Stimulated activated CD8-positive, alpha-beta memory T cell treated with anti-CD3 and anti-CD28 coated beads, Interleukin-4, amount 100 ng/mL, for 48 hours (primary cell): ENCODE measurements at places on chromosomes 12 and 14.

DNA sequence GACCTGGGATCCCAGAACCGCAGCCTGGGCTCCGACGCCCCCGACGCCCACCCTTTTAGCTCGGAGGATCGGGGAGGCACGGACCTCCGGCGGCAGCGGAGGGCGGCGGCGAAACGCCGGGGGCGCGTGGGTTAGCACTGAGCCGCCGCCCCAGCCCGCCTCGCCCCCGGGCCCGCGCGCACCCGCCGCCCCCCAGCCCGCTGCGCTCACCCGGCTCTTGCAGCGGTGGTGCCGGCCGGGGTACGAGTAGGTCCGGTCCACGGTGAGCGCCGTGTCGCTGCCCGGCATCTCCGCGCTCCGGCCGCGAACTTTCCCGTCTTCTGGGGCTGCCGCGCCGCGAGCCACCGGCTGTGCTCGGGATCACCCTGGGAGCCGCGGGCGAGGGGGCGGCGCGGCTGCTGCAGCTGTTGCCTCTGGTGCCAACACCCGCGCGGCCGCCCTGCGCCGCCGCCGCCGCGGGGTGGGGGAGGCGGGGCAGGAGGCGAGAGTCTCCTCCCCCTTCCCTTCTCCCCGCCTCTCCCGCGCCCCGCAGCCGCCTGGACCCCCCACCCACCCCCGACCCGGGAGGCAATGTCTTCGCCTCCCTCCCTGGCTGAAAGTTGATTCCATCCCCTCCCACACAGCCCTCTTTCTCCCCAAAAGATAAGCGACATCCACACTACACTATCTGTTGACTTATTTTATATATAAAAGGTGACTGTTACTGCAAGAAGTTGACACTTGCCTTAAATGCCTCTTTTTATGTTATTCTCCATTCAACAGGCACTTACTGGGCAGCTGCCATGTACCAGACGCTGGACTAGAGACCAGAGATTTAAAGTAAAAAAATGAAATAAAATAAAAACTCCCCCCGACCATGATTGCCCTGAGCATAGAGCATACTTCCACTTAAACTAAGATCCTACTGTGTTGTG, at the start of gene TMCC3:
TSS of gene TMCC3 (minus strand) at position 415 of the 914 bp plus-strand sequence. CDS start at position 288, 127 bp downstream.
- no peak for DNase-seq

DNA sequence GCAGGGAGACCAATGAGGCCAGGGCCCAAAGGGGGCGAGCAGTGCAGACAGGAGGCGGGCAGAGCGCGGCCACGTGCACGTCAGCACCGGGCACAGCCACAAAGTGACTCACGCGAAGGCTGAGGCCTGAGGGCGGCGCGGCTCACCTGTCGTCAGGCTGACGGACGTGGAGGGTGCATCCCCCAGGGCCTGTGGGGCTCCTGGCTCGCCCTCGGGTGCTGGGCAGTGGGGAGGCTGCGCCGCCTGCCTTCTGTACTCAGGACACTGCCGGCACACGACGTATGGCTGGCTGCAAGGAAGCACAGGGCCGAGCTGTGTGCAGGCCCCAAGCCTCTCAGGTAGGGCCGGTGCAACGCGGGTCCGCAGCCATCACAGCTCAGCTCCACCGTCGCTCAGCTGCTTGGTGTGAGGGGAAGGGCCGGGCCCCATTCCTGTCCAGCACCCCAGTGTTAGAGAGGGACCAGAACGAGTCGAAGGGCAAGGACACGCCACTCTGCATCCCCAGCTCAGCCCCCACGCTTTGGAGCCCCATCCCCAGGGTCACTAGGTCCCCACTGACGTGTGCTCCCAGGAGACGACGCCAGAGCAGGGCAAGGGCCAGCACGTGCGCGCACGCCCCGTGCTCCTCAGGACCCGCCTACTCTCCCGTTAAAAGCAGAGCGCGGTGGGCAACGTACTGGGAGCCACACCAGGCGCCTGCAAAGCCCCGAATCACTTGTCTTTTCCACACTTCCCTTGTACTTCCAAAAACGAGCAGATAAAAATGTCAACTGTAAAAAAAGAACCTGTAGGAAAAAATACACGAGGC, 24.8 kb upstream of the GOLGA3 start:
- no peak for DNase-seq

GRCh38 chr12:106235770-106236169, 12.1 kb downstream of the CKAP4 start:
- DNase-seq = no peak

- DNase-seq = peak; percentile 68
Measured at GRCh38 chr12:104569346-104570173, 112.8 kb downstream of the CHST11 start.

DNA sequence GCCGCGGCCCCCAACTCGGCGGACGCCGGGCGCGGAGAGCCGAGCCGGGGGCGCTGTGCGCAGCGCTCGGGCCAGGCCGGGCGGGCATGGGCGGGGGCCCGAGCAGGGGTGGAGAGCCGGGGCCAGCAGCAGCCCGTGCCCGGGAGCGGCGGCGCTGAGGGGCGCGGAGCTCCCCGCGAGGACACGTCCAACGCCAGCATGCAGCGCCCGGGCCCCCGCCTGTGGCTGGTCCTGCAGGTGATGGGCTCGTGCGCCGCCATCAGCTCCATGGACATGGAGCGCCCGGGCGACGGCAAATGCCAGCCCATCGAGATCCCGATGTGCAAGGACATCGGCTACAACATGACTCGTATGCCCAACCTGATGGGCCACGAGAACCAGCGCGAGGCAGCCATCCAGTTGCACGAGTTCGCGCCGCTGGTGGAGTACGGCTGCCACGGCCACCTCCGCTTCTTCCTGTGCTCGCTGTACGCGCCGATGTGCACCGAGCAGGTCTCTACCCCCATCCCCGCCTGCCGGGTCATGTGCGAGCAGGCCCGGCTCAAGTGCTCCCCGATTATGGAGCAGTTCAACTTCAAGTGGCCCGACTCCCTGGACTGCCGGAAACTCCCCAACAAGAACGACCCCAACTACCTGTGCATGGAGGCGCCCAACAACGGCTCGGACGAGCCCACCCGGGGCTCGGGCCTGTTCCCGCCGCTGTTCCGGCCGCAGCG, 639 bp downstream of the FZD10 start:
- DNase-seq = no peak

DNA sequence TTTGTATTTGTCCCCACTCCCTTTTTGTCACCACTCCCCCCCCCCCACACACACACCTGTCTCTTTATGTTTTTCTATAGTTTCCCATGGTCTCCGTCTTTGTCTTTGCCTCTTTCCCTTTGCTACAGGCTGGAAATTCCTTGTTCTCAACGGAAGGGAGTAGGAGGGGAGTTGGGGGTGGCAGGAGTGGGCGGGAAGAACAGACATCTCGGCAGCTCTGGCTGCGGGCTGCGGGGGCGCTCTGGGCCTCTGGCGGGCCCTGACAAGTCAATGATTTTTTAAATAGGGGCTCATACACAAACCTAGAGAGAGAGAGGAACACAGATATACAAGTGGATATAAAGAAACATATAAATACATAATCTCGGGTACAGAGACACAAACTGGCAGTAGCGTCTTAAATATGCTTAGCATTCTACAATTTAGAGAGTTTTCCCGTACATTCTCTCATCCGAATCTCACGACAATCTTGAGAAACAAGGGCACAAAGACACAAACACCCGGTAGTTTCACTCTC, 2.4 kb upstream of the NAB2 start:
- DNase-seq = peak; percentile 73

DNA sequence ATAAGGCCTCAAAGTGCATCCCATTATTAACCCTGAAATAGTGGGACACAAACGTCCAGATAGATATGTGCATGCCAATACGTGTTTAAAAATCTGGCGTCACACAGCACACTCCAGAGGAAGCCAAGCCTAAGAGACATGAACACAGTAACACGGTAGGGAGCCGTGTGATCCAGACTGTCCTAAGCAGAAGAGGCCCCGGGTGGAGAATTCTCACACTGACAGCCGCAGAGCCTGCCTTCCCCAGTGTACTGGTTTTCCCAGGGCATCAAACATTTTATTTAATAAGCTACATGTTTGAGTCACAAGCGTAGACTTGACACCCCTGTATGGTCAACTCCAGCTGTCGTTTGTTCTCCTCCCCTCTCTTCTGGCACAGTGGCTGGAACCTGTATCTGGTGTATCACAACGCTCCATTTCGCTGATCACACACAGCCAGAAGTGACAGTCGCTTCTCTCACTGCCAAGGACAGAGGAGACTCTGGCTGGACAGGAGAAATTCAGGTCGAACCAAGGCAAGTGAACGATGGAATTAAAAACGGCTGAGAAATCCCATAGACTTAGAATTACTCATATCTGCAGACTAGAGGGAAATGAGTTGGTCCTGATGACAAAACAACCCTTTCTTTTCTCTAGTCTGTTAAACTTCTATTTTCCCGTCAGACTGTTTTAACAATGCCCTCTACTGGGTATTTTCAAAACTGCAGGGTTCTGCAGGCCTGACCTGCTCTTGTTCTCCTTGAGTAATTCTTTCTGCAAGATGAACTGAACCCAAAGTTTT, 359.9 kb downstream of the RGS6 start:
- DNase-seq = no peak

DNA sequence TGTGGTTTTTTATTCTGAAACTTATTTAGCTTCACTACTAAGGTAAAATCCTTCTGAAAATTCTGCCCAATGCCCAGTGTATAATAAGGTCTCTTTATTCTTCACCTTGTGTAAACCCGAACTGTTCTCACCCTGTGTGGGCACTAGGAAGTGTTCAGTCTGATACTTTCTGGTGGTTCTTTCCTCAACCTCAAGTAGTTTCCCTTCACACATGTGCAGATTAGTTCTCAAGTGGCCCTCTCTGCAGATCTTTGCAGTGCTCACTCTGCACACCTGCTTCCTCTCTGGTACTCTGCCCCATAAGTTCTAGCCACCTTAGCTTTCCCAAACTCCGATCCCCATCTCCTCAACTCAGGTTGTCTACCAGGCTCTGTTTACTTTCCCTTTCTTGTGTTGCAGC, 61.6 kb downstream of the RAD51B start:
- DNase-seq = no peak

GRCh38 chr14:91400696-91401095, 16.9 kb downstream of the CCDC88C start:
- DNase-seq = no peak

GRCh38 chr12:71970031-71970430, 31.4 kb downstream of the TPH2 start:
- no peak for DNase-seq

GRCh38 chr12:80352474-80352873, 91.6 kb upstream of the PTPRQ start:
- no peak for DNase-seq

- DNase-seq = no peak
Measured at GRCh38 chr12:120376009-120376408, 7.0 kb upstream of the MSI1 start.

DNA sequence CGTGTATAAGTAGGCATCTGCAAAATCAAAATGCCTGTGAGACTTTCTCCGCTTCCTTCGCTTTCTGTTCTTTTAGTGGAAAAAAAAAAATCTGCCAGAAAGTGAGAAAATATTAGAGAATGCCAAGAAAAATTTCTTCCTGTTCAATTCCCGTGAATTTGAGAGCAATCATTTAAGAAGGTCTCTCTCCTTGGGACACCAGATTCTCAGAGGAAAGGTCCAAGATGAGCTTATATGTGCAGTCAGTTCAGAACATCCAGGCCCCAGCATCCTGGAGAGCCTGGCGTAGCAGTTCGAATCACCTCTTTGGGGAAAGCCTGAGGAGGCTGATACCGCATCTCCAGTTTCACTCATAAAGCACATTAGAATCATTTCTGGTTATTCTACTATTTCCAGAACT, 912.8 kb downstream of the GALC start:
- no peak for DNase-seq

- DNase-seq = no peak
Measured at GRCh38 chr12:71142016-71142415, 15.8 kb downstream of the TSPAN8 start.

- DNase-seq = no peak
Measured at GRCh38 chr14:76306131-76306530, 69.8 kb upstream of the ESRRB start.

DNA sequence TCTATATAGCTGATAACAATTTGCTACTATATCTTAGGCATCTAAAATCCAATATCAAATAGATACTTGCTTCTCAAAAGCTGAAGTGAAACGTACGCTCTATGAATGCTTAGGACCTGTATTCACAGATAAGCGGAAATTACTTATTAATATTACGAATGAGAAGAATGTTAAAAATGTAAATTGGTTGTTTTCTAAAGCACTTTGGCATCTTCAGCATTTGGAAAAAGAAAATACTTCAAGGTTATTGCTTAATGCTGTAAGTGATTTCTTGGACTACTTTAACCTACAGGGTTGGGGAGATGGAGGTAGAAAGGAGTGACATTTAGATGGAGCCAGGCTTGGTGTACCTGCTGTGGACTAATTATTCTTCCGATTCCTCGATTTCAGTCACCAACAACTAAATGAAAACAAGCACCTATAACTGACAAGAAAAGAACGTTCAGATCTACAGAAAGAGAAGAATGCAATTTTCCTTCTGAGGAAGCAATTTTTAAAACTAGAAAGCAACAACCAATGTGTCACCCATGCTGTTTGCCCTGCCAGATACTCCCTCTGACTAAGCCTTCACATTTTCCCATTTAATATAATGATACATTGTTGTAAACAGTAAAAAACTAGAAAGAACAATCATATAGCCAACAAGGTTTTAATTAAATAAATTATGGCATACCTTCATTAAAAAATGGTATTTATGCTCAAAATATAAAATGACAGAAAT, 49.3 kb downstream of the SLC25A21 start:
- DNase-seq = no peak

- DNase-seq = no peak
Measured at GRCh38 chr12:74317078-74317601, 220.5 kb upstream of the ATXN7L3B start.

GRCh38 chr14:55699131-55700057, 119.4 kb downstream of the KTN1 start:
- no peak for DNase-seq

DNA sequence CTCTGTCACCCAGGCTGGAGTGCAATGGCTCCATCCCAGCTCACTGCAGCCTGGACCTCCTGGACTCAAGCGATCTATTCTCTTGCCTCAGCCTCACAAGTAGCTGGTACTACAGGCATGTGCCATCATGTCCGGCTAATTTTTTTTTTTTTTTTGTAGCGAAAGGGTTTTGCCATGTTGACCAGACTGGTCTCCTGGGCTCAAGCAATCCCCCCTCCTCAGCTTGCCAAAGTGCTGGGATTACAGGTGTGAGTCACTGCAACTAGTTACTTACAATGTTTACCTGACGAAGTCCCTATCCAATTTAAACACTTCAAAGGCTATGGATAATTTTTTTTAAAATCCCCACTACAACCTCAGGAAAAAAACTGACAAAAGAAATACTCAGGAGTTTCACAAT, 1.8 kb downstream of the KRR1 start:
- DNase-seq = no peak

GRCh38 chr12:132326646-132327045, 2.7 kb downstream of the GALNT9 start:
- DNase-seq = no peak

GRCh38 chr14:90305176-90305601, 26.6 kb downstream of the NRDE2 start:
- DNase-seq = no peak

GRCh38 chr14:72801381-72801812, 92.5 kb downstream of the DPF3 start:
- DNase-seq = no peak
